CD4-positive, alpha-beta memory T cell (primary cell): ENCODE measurements at places on chromosomes 3 and 15.

GRCh38 chr3:43670635-43671522 lies 19.9 kb upstream of the ABHD5 start:
- DNase-seq, result no peak

GRCh38 chr15:79211481-79211880 lies 71.0 kb upstream of the ANKRD34C start:
- no peak for DNase-seq

DNA sequence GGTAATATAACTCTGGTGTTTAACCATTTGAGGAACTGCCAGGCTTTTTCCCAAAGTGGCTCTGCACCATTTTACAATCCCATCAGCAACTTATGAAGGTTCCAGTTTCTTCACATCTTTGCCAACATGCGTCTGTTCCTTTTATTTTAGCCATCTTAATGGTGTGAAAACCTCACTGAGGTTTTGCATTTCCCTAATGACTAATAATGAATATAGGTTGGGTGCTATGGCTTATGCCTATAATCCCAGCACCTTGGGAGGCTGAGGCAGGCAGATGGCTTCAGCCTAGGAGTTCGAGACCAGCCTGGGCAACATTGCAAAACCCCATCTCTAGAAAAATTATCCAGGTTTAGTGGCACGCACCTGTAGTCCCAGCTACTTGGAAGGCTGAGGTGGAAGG lies 210.6 kb downstream of the TCF12 start:
- no peak for DNase-seq

- DNase-seq, result no peak
Observed at GRCh38 chr3:42518800-42519567, 16.5 kb downstream of the VIPR1 start.

GRCh38 chr3:30443756-30444673 lies 162.4 kb upstream of the TGFBR2 start:
- DNase-seq, result no peak

GRCh38 chr3:133295199-133295901 lies 104.5 kb upstream of the BFSP2 start:
- DNase-seq, result no peak

- no peak for DNase-seq
Observed at GRCh38 chr3:48564022-48564421, 441 bp upstream of the UCN2 start.

- no peak for DNase-seq
Observed at GRCh38 chr15:94174399-94174802, 57.0 kb upstream of the MCTP2 start.

- no peak for DNase-seq
Observed at GRCh38 chr3:178203650-178204049, 332.6 kb upstream of the KCNMB2 start.

DNA sequence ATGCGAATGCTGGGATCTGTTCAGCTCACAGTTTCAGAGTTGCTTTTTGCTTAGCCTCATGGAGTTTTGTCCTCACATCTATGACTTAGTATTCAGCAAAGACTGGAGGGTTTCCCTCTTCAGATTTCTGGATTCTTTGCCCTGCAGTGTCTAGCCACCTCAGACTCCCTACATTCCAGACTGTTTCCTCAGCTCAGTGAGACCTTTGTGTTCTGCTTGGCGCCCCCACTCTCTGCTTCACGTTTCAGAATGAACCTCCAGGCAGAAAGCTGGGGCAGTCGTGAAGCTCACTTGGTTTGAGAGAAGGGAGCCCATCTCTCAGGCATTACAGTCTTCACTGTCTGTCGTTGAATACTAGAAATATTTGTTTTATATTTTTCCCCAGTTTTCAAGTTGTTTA lies 118.1 kb downstream of the CACNA1D start:
- no peak for DNase-seq

GRCh38 chr3:178152031-178152806 lies 384.0 kb upstream of the KCNMB2 start:
- no peak for DNase-seq

GRCh38 chr3:40581166-40581565 lies 56.4 kb downstream of the ZNF621 start:
- DNase-seq, result no peak

DNA sequence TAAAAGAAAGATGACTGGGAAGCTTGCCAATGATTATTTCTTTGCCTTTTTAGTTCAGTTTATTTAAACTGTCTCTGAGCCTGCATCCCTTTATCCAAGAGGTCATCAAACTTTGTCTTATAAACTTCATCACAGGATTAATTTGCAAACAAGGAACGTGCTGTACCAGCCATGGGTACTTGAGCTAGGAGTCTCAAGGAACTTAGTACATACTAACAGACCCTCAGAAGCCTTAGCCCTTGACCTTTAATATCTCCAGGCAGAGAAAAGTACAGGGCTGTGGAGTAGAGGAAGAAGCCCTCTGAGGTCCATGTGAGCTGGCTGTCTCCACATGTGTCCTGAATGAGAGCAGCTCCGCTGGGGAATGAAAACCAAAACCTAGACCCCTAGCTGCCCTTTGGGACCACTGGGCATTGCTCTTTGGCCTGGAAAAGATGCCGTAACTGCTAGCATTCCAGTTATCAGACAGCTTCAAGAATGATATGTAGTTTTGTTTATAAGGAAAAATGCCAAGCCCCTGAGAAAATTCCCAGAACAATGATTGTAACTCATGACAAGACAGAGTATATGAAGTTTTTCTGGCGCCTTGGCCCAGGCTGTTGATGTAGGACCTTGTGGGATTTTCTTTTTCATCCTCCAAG lies 92.1 kb downstream of the ASB7 start:
- DNase-seq, result no peak

- DNase-seq, result no peak
Observed at GRCh38 chr3:149947231-149947630, 23.5 kb downstream of the PFN2 start.

GRCh38 chr3:177855021-177855420 lies 657.7 kb upstream of the TBL1XR1 start:
- DNase-seq, result no peak

GRCh38 chr15:79206940-79207339 lies 75.6 kb upstream of the ANKRD34C start:
- DNase-seq, result no peak

DNA sequence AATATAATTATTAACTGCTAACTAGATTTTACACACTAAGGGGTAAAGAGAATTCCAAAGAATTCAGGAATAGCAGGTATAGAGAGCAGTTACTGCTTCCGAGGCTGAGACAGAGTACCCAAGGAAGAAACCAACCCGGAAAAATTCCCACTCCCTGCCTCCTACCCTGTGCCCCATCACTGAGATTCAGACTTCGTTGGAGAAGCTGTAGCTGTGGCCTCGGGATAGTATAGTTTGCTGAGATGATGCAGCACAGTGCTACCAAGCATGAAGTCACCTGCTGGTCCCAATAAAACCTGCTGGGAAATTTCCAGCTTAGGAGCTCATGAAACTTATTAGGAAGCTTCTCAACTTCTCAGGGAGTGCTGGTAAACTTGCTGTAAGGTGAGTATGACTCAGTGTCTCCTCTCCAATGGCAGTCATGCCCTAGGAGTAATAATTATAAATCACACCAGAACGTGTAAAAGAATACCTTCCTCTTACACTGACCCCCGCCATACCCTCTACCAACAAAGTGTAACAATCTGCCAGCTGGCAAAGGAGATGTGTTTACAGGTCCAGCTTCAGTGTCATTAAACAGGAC lies 215.2 kb upstream of the ROBO2 start:
- no peak for DNase-seq

DNA sequence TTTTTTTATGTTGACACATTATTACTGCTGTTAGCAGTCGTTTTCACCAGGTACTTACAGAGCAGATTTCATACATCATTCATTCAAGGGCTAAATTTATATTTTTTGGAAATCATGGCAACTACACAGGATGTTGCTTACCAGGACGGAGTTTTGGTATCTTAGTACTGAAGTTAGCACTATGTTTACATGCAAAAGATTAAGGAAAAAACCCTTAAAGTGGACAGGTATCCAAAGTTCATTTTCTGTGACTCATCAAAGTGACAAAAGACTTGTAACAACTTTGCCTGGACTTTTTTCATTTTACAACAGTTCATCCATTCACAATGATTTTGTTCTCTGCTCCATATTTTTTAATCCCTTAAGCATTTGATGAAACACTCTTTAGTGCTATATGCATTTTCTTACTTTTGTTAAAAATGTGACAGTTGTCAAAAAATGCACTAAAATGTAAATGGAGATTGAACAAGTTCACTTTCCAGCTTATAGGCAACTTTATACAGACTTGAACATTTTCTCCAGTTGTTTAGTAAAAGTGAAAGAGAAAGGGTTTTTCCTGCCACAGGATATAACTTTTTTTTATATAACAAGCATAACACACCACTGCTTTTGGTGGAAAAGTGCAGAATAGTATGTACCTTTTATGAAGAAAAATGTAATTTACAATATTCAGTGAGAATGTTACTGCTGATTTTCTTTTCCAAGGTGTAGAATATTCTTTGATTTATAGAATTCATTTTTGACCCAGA lies 104.1 kb downstream of the STT3B start:
- DNase-seq, result peak; percentile 16

GRCh38 chr3:190097617-190098016 lies 23.1 kb downstream of the P3H2 start:
- DNase-seq, result no peak

DNA sequence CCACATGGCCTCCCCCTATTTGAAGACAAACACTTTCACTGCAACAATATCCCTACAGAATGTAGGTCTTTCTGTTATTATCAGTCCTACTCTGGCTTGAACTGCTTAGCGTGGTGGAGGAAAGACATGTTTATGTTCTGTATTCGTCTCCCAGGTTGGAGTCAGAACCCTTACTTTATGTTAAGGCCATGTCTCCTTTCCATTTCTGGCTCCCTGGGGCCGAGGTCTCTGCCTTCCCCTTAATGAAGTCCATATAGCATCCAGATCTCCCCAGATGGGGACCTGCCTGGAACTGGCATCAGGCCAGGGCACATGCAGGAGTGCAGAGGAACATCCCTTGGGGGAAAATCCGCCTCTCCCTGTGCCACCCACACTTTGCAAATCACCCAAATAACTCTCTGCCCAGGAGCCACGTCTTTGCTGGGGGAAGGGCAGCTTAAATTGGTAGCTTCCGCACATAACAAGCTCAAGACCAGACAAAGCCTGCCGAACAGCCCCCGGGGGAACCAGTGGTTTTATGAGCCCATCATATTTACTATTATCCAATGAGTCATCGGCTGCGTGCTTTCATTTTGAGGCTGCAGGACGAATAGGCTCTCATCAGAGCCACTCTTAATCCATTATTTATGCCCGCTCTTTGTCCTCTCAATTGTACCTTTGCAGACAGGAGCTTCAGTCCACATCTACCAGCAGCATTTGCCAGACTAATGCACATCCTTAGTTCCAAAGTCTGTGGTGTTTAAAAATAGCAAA lies 237.0 kb downstream of the UACA start:
- DNase-seq, result no peak

DNA sequence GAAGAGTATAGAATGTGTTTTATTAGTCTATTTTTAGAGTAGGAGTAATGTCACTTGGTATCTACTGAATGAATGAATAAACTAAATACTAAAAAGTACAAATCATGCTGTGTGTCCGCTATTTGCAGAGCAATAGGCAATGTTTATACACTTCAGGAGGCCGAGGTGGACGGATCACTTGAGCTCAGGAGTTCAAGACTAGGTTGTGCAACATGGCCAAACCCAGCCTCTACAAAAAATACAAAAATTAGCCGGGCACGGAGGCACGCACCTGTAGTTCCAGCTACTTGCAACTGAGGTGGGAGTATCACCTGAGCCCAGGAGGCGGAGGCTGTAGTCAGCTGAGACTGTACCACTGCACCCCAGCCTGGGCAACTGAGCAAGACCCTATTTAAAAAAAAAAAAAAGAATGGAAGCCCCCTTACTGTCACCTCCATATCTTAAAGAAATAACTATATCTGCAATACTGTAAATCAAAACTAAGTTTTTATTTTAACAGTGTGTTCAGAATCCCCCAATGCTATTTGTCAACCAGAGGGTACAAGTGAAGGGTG lies 98.4 kb downstream of the DHX30 start:
- DNase-seq, result no peak

- DNase-seq, result no peak
Observed at GRCh38 chr3:22994781-22995180, 208.3 kb upstream of the UBE2E2 start.

GRCh38 chr15:29889542-29890329 lies 67.5 kb upstream of the TJP1 start:
- DNase-seq, result no peak

GRCh38 chr3:58164906-58165821 lies 45.6 kb downstream of the DNASE1L3 start:
- DNase-seq, result no peak

GRCh38 chr3:30681649-30682211 lies 75.3 kb downstream of the TGFBR2 start:
- DNase-seq, result no peak

GRCh38 chr3:184806567-184807271 lies 5.2 kb upstream of the VPS8 start:
- DNase-seq, result no peak

- DNase-seq, result no peak
Observed at GRCh38 chr3:13138833-13139145, 65.6 kb upstream of the IQSEC1 start.

DNA sequence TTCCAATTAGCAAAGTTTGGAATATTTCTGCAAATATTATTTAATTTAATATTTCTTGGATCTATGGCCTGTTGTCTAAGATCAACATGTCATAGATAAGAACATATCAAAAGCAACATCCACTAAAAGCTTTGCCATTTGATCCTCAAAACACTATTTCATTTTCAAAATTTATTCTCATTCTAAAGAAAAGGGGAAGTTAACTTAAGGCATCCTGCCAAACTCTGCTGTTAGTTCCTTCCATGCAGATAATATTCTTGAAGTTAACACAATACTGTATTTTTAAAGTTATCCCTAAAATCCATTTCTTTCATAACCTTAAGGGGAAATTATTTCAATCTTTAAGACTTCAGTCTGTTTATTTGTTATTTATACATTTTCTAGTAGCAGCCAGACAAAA lies 28.2 kb upstream of the GBE1 start:
- no peak for DNase-seq

GRCh38 chr3:48634661-48635221 lies 520 bp downstream of the SLC26A6 start:
- DNase-seq, result no peak

GRCh38 chr3:57383406-57383805 lies 90.9 kb upstream of the ASB14 start:
- no peak for DNase-seq

GRCh38 chr15:66124651-66125050 lies 128.9 kb downstream of the MEGF11 start:
- DNase-seq, result no peak

DNA sequence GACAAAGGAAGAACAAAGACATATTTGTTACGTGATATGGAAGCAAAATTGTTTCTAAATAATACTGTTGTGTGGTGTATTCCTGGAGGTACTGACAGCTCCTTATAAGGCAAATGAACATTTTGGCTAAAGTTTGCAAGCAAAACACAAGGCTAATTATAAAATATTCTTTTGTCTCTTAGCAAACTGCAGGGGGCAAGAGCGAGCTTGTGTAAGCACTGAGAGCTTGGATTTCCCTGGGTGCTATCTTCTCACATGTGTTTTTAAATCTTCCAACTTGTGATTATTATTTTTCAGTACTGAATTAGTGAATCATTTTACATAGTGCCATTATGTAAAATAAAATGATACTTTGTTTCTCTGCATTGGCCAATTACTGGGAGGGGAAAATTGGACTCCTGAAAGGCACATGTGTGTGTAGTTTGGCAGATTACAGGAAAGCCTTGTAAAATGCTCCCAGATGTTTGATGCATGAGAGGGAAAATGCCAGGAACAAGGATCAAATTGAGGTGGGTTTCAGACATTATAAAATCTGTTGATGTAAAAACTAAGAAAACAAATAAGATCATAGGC lies 611.5 kb downstream of the AGBL1 start:
- DNase-seq, result no peak
